ENCODE measurements at places on chromosomes 11 and 22.
A peak's percentile ranks its signal among the peaks of the same experiment; 100 is the strongest.

DNA sequence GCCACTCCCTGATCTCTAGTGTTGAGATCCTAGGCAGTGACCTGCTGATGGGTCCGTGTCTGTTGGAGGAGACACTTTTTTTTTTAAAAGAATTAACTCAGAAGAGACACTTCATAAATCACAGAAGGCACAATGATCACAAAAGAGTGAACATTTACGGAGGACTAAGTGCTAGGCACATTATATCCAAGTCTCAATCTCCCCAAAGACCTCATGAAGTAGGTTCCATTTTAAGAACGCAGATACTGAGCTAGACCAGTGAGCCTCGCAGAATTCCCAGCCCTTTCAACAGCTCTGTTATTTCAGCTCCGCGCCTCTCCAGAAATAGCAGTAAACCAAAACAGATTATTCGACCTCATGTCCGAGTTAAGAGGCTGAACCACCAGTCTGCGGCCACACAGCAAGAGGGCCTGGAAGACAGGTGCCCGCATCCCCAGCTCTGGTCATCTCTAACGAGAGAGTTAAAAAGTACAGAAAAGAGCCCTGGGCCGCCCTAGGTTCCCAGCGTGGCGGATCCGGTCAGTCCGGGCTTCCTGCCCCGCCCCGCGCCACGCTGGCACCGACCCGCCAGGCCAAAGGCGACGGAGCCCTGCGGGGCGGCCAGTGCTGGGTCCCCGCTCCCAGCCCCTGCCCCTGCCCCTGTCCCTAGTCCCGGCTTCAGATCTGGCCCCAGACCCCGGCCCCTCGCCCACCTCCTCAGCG, 612 bp downstream of the XBP1 start:
- peak; percentile 59 for DNase-seq

DNA sequence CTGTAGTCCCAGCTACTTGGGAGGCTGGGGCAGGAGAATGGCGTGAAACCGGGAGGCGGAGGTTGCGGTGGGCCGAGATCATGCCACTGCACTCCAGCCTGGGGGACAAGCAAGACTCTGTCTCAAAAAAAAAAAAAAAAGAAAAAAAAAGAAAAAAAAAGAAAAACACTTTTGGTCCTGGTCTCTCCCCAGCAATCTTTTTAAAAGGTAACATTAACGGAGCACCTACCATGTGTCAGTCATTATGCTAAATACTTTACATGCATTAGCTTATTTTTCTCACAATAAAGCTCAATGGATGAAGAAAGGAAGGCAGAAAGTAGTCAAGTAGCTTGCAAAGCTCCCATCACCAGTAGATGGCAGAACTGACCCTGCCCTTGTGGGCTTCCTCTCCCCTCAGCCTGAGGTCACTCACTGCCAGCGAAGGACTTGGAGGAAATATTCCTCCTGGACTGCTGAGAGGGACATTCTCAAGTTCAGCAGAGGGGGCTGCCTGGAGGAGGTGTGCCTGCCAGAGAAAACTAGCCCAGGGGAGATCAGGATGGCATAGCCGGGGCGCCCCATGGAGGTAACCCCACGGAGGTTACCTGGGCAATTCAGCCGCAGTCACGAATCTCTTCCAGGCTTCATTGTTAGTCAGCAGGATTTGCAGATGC, 15.5 kb downstream of the APOL3 start:
- DNase-seq, result peak; percentile 74

- peak; percentile 93 for DNase-seq
Measured at GRCh38 chr11:107769189-107769588, 57.3 kb upstream of the SLN start.

DNA sequence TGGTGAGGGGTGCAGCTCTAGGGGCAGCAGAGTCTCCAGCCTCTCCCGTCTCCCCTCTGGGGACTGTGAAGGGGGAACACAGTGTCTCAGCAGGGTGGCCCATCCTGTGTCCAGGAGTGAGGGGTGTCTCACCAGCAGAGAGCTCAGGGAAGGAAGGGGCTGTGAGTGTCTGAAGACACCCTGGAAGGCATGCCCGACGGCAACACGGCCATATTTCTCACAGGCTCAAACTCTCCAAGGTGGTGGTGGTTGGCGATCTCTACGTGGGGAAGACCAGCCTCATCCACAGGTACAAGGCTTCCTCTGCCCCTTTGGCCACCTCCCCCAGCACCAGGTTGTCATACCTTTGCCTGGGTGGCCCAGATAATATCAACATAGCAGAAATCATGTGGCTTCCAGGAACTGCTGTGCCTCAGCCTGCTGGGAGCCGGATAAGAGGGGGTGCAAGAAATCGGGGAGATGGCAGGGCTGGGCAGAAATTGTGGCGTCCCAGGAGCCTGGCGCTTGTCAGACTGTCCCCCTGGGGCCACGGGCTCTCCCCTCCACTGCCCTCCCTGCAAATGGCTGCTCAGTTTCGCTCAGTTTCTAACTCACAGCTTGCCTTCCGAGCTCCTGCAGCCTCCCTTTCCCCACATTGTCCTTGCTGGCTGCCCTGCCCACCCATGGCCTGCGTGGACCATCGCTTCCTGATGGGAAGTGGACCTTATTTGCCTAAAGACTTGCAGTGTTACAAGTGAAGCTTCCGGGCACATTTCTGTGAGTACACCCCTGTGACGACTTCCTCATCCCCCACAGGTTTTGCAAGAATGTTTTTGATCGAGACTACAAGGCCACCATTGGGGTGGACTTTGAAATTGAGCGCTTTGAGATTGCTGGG, 7.2 kb downstream of the RAB36 start:
- no peak for DNase-seq

GRCh38 chr22:28015676-28016601, 96.9 kb upstream of the PITPNB start:
- no peak for DNase-seq

- DNase-seq, result peak; percentile 58
Measured at GRCh38 chr11:47616726-47617416, 22.7 kb upstream of the C1QTNF4 start.

GRCh38 chr11:83827520-83827919, 541.4 kb upstream of the CCDC90B start:
- DNase-seq, result peak; percentile 86

All from fibroblast of skin of back (primary cell).